ENCODE measurements at places on chromosomes 6 and 20.

DNA sequence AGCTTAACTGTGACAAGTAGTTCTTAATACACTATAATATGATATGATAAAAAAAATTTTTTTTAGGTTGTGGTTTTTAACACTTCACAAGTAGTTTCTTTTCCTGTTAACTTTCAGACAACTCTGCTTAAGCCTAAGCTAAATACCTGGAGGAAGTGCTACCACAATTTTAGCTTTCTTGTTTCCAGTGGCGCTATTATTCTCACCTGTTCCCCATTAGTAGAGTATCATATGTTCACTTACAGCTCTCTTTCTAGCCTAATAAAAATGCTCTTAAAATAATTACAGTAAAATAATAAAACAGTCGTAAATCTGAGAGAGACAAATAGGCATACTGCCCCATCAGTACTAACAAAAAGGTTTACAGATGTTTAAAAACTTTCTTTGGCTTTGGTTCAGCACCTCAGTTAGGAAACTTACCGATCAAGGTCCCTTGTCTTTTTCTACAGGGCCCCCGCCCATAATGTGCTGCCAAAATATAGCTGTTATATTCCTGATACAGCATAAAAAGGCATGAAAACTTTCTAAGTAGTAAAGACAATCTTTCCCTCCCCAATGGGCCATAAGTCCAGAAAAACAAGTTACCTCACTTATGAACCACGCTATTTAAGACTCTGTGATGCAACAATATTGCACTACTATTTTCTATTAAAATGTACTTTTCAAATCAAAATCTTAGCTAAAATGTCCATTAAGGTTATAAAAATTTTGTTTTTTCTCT is 57.9 kb downstream of the SESN1 start:
- DNase-seq: no peak

DNA sequence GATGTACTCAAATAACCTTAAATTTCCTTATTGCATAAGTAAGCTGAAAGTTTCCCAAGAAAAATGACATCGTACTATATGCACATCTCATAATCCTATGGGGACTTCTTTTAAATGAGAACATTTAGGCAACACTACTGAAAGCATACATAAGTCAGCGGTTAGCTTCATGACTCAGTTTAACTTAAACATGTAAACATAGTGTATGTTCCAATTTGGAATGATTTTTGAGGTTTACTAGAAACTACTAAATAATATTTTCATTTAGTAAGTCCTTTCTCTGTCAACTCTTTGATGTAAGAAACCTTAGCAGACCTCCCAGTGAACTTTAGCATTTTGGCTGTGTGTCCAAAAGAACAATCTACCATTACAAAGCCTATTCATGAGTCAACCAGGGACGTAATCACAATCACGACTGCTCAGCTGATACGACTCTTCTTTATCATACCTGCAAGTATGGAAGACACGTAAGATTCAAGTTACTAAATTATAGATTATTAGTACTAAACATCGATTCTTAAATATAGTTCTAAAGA is 19.3 kb downstream of the HIVEP2 start:
- no peak for DNase-seq

DNA sequence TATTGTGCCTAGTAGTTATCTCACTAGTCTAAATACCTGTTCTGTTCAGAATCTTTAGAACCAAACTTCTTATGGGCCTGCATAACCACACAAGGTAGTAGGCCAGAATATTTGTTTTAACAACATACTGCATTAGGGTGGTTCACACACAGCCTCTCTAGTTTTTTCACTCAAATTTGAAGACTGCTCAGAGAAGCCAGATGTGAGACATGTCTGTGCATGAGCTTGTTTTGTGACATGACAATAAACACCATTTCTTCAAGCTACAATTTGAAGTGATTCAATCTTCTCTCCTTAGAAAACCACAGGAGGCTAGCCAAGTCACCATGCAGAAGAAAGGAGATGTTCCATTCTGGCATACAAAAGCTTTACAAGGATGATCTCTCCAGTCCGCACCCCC is 135.6 kb downstream of the MMS22L start:
- DNase-seq: no peak

DNA sequence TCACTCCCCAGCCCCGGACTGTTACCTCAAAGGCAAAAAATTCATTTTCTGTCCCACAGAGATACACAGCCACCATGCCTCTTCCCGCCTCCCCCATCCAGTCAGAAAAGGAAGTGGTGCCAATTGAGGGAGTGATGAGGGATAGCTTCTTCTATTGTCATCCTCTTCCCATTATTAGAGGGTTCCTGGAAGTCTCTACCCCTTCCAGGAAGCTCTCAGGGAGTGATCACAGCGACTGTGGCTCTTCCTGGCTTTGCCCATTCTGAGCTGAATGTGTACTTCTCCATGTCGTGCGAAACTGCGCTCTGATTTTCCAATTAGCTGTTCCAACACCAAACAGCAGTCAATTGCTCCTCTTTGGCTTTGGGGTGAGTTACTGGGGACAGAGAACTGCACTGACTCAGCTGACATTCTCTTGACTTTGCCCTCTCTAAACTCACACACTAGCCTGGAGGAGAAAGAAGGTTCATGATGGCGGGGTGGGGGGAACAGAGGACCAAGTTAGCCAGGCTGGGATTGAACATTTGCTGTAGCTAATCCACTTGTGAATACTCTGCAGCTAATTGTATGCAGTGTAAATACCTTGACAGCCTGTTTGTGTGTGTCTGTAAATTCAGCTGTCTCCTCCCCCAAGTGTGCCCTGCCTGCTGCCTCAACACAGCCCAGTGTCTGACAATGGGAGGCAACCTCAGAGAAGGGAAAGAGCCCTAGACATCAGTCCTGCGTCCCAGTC is 2.4 kb upstream of the MDGA1 start:
- no peak for DNase-seq

GRCh38 chr6:146938266-146938665 is 266.0 kb upstream of the STXBP5 start:
- no peak for DNase-seq

GRCh38 chr6:90004511-90004910 is 110.2 kb downstream of the GJA10 start:
- DNase-seq: no peak

- no peak for DNase-seq
Measured at GRCh38 chr6:79557673-79558467, 20.6 kb upstream of the LCA5 start.

GRCh38 chr20:33995053-33995831 is 1.5 kb downstream of the RALY start:
- DNase-seq: no peak

- DNase-seq: no peak
Measured at GRCh38 chr6:52221302-52221701, 23.0 kb downstream of the IL17F start.

GRCh38 chr6:104483225-104483834 is 376.4 kb downstream of the HACE1 start:
- DNase-seq: no peak

GRCh38 chr6:84953111-84953755 is 188.8 kb upstream of the TBX18 start:
- DNase-seq: no peak

GRCh38 chr6:144849920-144850319 is 564.8 kb downstream of the UTRN start:
- no peak for DNase-seq

DNA sequence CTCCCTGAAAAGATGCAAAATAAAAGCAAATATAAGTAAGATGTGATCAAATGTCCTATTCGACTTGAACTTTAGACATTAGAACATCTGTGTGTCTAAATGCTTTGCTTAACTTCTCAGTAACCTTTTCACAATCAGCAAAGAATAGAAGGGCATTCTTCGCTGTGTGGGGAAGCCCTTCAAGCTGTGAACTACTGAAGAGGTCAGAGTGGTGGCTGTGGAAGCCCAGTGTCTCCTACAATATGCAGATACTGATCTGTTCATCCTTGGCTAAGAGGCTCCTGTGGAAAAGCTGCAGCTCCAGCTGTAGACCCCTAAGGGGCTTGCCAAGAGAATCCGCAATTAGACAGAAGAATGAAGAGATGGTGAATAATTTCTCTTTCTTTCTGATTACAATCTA is 400.3 kb upstream of the SASH1 start:
- DNase-seq: no peak

GRCh38 chr6:28789553-28790083 is 134.2 kb downstream of the TRIM27 start:
- no peak for DNase-seq

DNA sequence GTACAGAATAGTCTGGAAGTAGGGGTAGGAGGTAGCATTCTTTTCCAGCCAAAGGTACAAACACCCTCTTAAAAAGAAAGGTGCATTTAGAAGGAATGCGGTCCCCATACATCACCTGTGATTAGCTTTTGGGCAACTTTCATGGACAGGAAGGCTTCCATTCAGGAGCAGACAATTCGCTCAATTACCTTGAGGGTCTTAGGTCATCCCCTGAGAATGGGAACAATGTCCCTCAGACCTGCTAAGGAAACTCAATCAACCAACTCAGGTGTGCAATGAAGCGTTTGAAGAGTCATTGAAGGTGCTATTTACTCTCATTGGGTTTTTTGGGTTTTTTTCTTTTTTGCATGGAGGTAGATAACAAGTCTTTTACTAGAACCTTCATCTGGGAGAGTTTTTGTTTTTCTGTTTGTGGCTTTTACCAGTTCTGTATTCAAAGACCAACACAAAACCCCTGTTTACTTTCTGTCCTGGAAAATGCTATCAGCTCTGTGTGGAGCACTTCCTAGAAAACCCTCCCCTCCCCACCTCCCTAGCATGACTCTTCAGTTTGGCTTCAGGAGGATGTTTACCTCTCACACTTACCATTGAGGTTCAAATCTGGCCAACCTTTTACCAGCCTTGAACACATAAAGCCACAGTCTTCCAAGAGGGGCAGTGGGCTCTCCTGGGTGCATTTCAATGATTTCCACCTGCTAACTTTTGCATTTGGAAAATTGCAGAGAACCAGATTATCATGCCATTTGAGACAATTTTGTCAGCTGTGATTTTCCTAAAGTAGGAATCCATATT is 271.2 kb upstream of the PRDM1 start:
- no peak for DNase-seq

GRCh38 chr6:165098165-165098564 is 211.2 kb downstream of the C6orf118 start:
- no peak for DNase-seq

DNA sequence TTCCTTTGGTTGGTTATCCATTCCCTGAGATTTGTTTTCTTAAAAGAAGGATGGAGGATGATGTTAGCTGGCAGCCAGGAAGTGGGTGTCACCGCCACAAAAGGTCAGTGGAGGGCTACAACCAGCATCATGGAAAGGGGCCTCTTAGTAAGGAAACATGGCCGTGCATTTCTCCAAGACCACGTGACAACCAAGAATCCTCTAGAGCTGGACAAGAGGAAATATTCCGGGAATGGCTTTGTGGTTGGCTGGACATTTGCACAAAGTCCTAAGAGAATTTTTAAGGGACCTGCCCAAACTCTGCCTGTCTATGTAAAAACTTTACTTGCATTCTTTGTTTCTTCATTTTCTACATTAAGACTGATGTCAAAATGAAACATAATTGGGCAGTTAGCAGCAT is 399.9 kb upstream of the MARCKS start:
- DNase-seq: no peak

- no peak for DNase-seq
Measured at GRCh38 chr6:56744528-56744927, 101.8 kb upstream of the DST start.

DNA sequence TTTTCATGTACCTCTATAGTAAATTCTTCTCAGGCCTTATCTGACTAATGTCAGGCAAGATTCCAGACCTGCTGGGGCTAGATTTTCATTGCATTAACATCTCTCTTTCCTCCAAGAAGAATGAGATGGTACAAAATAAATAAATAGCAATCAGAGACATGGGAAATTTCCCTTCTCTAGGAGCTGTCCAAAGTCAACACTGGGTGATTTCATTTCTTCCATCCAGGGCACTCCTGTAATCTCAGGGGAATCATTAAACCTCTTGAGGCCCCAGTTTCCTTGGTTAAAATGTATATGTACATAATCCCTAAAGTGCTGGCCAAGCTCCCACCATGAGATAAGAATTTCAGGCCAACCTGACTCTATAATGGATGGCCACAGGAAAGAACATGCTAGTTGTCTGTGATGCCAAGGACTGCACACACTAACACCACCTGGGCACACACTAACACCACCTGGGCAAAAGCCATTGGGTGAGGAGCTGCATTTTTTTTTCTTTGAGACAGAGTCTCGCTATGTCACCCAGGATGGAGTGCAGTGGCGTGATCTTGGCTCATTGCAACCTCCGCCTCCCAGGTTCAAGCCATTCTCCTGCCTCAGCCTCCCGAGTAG is 912 bp downstream of the IL17F start:
- DNase-seq: no peak

GRCh38 chr6:163188746-163189145 is 225.8 kb upstream of the QKI start:
- DNase-seq: no peak

DNA sequence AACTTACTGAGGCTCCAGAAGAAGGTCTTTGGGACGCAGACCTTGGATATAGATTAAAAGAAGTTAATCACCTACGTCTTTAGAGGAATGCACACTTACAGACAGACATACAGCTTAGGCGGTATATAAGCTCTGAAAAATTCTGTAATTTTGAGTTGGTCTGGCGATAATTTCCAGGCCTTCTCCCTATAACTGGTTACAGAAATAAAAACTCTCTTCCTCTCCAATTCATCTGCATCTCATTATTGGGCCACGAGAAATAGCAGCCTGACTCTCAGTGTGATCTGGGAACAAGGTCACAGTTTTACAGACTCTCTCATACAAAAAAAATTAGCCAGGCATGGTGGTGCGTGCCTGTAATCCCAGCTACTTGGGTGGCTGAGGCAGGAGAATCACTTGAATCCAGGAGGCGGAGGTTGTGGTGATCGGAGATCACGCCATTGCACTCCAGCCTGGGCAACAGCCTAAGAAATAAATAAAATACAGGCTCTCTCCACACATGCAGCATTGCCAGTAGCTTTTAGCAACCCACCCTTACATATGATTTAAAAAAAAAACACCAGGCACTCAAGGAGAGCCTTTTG is 4.7 kb downstream of the ZBTB24 start:
- no peak for DNase-seq

DNA sequence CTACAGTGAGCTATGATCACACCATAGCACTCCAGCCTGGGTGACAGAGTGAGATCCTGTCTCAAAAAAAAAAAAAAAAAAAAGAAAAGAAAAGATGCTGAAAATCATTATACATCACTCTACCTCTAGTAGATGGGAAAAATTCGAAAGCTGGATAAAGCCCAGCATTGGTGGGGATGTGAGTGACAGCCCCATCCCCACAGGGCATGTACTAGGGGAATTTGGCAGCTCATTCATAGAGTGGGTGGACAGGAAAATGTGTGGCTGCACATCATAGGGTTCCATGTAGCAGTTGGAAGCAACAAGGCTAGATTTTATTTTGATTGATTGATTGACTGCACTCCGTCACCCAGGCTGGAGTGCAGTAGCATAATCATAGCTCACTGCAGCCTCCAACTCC is 42.0 kb downstream of the MRPL14 start:
- no peak for DNase-seq

GRCh38 chr20:10239954-10240353 is 21.3 kb downstream of the SNAP25 start:
- no peak for DNase-seq

GRCh38 chr20:54618412-54618811 is 143.0 kb downstream of the DOK5 start:
- no peak for DNase-seq

GRCh38 chr6:108524528-108525248 is 36.0 kb upstream of the FOXO3 start:
- DNase-seq: no peak

GRCh38 chr20:62901891-62902290 is 24.4 kb downstream of the DIDO1 start:
- no peak for DNase-seq
